ENCODE measurements at places on chromosomes 4 and X.

- no peak for DNase-seq
These were observed 83.0 kb downstream of the MAB21L2 start for GRCh38 chr4:150664935-150665334.

DNA sequence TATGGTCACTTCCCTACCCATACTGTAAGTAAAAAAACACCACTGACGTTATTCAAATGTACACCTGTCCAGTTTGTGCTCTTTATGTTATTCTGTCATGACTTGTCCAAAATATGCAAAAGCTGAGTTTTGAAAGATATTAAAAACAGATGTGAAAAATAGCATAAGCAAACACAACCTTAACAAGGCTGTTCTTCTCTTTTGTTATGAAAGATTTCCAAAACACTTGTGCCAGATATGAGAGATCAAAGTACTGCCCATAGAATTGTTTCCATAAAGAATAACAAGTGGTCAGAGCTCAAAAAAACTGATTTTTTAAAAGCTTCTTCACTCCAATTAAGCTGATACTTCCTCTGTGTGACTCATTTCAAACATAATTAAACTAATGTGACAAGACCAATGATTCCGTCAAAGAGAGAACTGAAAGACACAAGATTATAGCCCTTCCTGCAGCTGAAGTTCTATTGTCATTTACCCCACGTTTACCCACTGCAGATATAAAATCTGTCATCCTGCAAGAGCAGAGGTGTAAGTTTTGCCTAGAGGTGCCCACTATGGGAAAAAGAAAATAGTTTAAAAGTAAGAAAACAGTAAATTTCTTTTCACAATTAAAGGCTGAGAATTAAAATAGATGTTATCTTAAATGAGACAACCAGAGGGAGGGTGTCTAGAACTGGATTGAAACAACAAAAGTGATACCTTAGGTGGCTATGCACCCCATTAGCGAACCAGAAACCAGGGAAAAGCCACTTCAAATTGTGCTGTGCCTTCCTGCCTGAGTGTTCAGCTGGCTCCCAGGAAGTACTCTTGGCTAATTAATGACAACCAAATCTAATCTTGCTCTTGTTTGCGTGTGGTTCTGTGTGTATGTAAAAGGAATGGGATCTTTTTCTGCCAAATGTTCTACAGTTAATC is 30.1 kb downstream of the RASSF6 start:
- no peak for DNase-seq

GRCh38 chr4:86927843-86928395 is 6.9 kb upstream of the AFF1 start:
- peak; percentile 42 for DNase-seq

- no peak for DNase-seq
These were observed 35.1 kb downstream of the AKAP4 start for GRCh38 chrX:50165727-50166126.

DNA sequence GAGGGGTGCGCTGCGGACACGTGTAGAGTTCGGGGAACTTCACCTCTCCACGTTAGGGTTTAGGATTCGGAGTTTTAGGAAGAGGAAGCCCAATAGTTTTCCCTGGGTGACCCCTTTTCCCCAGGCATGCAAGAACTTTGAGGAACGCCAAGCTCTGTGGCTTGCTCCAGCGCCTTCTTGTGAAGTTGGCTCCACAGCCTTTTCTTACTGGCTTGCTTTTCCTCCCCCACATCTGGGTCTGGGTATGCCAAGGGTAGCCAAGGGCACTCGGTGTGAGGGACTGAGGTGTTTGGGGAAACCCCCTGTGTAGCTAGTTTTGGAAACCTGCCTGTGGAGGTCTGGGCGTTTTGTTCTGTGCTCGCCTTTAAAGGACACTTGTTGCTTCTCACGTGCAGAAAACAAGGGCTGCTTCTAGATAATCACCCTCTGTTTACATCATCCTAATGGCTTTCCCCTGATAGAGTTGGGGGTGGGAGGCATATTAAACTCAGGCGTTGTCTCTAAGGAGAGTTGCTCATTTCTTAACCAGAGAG is 746 bp downstream of the EDNRA start:
- DNase-seq = peak; percentile 25

- DNase-seq = peak; percentile 61
These were observed 28.4 kb upstream of the UVSSA start for GRCh38 chr4:1318488-1319213.
